ENCODE measurements at places on chromosomes 11 and 22.

GRCh38 chr22:17606496-17606895 lies 22.1 kb downstream of the ATP6V1E1 start:
- no peak for DNase-seq

DNA sequence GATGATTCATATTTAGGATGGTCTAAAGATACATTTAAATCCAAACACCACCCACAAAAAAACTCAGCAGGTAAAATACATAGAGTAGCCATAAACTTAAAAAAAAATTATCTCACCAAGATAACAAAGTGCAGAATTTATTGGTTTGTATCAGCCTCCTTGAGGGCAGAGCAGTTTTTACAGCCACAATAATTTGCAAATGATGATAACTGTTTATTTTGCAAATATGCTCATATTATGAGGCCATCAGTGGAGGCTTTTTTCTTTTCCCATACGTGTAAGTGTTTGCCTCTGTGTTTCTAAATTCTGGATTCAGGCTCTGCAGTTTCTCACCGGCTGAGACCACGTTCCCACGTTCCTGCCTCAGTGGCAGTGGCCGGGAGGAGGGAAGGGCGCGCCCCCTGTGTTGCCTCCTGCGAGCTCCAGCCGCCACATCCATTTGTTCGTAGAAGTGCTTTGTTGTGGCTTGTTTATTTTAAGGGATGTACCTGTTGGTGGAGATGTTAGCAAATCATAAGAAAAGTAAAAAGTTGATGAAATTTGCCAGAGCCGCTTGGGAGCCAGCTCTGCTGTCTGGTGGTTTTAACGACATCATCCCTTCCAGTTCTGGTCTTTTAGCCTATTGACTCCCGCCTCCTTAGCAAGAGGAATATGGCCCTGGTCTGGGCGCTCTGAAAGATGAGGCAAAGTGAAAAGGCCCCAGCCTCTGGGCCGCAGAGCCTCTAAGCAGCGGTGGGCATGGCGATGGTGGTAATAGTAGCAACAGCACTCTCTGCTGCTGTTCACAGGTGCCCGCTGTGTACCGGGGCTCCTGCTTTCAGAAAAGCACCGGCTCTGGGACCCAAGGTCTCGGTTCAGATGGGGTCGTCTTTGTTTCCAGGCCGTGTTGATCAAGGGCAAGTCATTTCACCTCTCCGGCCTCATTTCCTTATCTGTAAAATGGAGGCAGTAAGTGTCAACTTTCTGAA lies 66.7 kb upstream of the PPARA start:
- no peak for DNase-seq

DNA sequence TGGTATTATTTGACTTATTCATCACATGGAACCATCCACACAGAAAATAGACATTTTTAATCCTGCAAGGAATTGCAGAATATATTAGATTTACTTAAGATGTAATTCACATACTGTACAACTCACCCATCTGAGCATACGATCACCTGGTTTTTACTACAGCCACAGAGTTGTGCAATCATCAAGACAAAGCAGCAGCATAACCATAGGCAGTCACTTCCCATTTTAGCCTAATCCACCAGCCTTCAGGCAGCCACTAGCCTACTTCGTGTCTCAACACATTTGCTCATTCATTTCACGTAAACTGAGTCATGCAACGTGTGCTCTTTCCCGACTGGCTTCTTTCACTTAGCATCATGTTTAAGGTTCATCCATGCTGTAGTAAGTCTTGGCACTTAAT lies 23.0 kb downstream of the PIWIL3 start:
- DNase-seq: no peak

DNA sequence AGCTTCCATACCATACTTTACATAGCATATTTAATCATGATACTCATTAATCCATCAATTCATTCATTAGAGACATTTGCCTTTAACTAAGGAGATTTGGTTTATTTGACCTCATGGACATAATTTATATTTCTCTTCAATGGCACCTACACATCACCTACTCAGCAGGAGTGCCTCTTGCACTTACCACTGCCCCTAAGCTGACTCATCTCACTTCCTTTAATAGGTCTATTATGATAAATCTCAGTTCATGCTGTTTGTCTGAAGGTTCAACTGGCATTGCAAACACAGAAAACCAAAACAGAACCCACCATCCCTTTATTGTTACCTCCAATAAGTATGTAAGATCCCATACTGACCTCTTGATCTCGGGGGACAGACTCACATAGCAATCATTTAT lies 186.7 kb downstream of the LUZP2 start:
- DNase-seq: no peak

DNA sequence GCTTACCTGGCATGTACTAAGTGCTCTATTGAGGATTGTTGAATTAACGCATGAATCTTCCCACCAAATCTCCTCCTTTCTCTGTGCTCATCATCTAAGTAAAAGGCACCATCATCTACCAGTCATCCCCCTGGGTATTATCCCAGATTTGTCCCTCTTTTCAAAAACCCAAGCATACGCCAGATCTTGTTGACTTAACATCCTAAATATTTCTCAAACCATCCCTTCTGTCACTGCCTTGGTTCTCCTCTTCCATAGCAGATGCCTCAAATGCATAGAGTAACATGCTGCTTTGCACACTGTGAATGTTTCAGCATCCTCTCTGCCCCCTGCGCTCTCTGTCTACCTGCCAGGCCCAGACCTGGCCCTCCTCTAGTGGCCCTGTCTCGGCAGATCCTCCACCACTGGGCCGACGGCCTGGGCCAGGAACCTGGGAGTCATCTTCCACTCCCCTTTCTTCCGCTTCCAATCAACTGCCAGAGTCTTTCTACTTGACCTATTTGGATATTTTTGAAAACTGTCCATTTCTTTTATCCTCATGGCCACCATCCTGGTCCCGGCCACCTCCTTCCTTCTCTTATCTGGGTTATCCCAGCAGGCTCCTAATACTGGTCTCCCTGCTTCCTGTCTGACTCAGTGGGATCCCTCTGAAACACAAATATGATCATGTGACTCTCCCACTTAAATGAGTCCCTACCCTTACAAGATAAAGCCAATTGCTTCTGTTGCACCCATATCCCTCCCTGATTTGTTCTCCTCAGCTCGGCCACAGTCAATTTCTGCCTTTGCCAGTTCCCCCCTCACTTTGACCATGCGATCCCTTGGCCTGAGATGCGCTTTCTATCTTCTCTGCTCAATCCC lies 3.4 kb upstream of the TAB1 start:
- DNase-seq: no peak

- no peak for DNase-seq
Measured at GRCh38 chr11:27213232-27213660, 149.8 kb downstream of the CCDC34 start.

GRCh38 chr22:29269731-29270474 lies 1.8 kb downstream of the EWSR1 start:
- DNase-seq: no peak

- DNase-seq: no peak
Measured at GRCh38 chr11:42947405-42947804, 364.4 kb upstream of the API5 start.

- DNase-seq: no peak
Measured at GRCh38 chr11:7600205-7600775, 73.0 kb downstream of the CYB5R2 start.

GRCh38 chr11:65390099-65390941 lies 3.9 kb downstream of the FRMD8 start:
- DNase-seq: no peak

DNA sequence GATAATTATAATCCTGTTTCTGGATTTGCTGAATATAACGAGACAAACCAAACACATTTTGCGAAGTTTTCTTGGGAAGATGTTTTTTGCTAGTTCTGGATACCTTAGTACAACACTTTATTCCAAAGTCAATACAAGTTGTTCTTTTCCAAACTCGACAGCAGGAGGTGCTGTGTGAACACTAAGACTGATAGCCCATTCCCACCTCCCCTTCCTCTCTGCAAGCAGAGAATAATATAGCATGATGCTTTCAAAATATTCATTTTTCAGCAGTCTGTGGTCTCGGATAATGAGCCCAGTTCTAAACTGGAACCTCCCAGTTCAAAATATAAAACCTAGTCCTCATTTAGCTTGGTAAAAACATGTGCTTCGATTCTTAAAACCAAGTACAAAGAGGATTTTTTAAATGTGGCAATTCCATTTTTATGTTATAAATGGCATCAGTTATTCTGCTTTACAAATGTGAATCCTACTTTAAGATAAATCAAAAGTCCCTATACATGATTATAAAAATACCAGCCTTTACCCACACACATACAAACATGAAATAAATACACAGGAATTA lies 129.1 kb downstream of the DCDC1 start:
- peak; percentile 63 for DNase-seq

DNA sequence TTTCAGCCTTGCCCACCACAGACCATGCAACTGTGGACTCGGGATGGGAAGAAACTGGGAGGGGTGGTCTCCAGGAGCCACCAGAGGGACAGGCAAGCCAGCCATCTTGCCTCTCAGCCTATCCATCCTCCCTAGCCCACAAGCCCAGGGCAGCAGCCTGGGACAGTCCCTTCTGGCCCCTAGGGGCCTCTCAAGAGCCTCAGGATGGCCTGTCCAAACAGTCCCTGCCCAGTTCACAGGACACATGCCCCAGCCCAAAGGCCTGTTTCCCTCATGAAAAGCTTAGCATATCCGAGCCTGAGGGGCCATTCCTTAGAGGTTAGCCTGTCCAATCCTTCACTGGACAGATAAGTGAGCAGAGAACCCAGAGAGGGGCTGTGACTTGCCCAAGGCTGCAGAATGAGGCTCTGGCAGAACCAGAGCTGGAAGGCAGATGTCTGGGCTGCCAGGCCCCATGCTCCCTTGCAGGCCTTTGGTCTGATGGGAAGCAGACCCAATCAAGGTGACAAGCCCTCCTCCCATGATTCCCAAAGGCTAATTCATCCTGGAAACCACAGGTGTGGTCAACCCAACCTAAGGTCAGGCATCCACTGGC lies 28.2 kb downstream of the LRRC10B start:
- DNase-seq: no peak

DNA sequence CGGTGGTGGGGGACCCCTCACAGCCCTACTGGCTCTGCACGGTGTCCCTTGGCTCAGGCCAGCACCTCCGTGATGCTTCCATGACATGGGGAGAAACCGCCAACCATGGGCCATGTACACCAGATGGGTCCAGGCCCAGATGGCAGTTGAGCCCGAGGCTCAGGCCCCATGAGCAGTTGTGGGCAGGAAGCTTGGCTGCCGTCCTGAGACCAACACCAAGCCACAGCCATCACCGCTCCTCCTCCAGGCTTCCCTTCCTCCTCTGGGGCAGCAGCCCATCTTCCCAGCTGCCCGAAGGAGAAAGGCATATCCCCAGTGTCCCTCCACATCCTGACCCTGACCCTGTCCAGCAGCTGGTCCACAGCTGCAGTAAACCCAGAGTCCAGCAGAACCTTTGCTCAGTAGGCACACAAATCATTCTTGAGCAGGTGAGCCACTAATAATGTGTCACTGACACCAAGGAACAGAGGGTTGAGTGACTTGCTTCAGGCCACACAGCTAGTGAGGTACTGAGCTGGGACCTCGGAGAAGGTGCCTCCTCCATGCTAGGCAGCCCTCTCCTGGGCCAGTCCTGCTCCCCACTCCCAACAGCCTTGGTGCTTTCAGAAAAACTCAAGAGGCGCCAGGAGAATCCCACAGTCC lies 204.9 kb downstream of the CTTN start:
- DNase-seq: no peak

DNA sequence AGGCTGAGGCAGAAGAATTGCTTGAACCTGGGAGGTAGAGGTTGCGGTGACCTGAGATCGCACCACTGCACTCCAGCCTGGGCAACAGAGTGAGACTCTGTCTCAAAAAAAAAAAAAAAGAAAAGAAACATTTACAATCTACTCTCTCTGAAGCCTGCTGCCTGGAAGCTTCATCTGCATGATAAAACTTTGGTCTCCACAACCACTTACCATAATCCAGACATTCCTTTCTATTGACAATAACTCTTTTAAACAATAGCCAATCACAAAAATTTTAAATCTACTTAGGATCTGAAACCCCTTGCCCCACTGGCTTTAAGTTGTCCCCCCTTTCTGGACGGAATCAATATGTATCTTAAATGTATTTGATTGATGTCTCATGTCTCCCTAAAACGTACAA lies 25.0 kb upstream of the HTR3A start:
- DNase-seq: no peak

Data from COR-L47 (cell line).